T-helper 2 cell treated with Interferon-gamma antibody and Interleukin-4, amounts not matched to agents 5 μg/mL and 100 μg/mL, for 36 hours (primary cell): ENCODE measurements at places on chromosomes 5 and 9.

- H3K4me3 ChIP-seq, result no peak overlapping the region
- H3K27ac ChIP-seq, result no peak overlapping the region
- peaks cover 8% of the 10 kb centered on the region for H3K27me3 ChIP-seq
- H3K4me1 ChIP-seq, result peaks cover 13% of the 10 kb centered on the region
Observed at GRCh38 chr5:143614831-143615230, 197.1 kb upstream of the HMHB1 start.

DNA sequence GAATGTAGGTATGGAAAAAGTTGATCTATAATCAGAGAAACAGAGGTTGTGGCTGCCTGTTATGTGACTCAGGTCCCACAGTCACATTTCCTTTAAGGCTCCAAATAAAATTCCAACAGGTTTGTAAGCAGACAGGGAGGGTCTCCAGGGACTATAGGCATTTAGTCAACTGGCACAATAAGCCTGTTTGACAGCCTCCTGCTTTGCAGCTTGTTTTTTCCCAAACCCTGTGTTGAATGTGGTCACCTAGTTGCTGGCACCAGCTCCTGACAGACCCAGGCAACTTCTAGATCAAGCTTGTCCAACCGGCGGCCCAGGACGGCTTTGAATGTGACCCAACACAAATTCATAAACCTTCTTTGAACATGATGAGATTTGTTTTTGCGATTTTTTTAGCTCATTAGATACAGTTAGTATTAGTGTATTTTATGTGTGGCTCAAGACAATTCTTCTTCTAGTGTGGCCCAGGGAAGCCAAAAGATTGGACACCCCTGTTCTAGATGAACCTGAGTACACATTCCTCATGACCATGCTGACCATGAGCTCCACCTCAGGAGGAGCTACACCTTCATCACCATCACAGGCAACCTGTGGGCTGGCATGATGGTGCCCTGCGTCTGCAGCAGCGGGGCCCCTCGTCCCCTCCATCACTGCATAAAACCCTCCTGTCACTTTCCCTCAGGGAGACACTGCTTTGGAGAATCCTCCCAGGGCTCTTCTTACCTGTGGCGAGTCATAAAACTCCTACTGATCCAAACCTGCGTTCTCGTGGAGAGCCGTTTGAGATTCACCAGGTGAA lies 15.7 kb upstream of the GRHPR start:
- H3K4me3 ChIP-seq, result no peak overlapping the region
- peaks cover 20% of the 10 kb centered on the region for H3K4me1 ChIP-seq
- no peak for DNase-seq
- no peaks in the 10 kb centered on the region for H3K36me3 ChIP-seq
- peaks cover 8% of the 10 kb centered on the region for H3K27me3 ChIP-seq

- H3K36me3 ChIP-seq, result no peaks in the 10 kb centered on the region
- H3K4me1 ChIP-seq, result no peaks in the 10 kb centered on the region
- no peaks in the 10 kb centered on the region for H3K27me3 ChIP-seq
- H3K27ac ChIP-seq, result no peak overlapping the region
- H3K4me3 ChIP-seq, result no peak overlapping the region
Observed at GRCh38 chr5:117434254-117434653, 859.6 kb upstream of the SEMA6A start.

- H3K4me1 ChIP-seq, result no peaks in the 10 kb centered on the region
- no peak for DNase-seq
- H3K4me3 ChIP-seq, result no peak overlapping the region
- H3K27me3 ChIP-seq, result no peaks in the 10 kb centered on the region
- no peaks in the 10 kb centered on the region for H3K36me3 ChIP-seq
Observed at GRCh38 chr5:164051745-164052144, 546.3 kb downstream of the MAT2B start.

DNA sequence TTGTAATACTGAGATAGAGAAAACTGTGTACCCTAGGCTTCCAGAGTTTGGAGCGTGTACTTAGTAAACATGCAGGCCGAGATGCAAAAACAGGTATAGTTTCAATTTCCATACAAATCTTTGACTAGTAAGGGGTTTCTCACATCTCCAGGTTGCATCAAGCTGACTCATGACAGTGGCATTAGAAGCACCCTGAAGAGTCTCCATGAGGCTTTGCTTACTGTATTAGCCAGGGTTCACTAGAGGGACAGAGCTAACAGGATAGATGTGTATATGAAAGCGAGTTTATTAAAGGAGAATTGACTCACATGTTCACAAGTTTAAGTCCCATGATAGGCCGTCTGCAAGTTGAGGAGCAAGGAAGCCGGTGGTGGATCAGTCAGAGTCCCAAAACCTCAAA lies 275.3 kb upstream of the CDH6 start:
- DNase-seq, result no peak
- H3K4me3 ChIP-seq, result no peak overlapping the region
- H3K27ac ChIP-seq, result no peak overlapping the region
- no peaks in the 10 kb centered on the region for H3K36me3 ChIP-seq

DNA sequence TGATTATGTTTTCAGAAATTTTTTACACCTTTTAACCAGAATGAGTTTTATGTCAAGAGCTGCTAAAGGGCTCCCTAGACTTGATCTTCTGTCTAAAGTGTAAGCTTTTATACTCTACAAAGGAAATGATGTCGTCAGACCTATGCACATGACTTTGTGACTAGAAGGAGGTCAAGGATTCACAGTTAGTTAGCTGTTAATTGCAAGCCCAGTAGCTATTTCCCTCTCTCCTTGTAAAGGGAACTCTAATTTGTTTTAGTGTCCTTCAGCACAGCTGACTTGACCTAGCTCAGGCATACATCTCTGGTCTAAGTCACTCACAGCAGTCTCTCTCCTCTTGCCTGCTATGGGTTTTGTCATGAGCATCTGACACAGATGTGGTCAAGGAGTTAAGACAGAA lies 173.5 kb upstream of the NREP start:
- no peak overlapping the region for H3K4me3 ChIP-seq
- H3K27me3 ChIP-seq, result no peaks in the 10 kb centered on the region
- no peaks in the 10 kb centered on the region for H3K36me3 ChIP-seq
- no peak for DNase-seq
- no peaks in the 10 kb centered on the region for H3K4me1 ChIP-seq

DNA sequence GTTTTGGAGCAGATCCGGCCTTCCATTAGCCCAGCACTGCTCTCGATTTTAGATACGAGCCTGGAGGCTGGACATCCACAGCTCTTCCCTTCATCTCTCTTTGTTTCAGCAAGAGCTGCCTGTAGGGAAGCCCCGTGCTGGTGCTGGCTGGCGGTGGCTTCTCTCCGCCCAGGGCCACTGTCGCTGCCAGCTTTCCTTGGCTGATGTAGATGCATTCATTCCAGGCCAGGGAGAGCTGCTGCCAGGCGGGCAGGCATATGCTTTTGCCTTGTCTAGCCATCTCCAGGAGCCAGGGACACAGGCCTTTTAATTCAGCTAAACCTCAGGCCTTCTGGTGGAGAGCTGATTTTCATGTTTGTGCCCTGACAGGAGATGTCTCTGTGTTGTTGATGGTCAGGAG lies 409.3 kb upstream of the CLINT1 start:
- no peaks in the 10 kb centered on the region for H3K36me3 ChIP-seq
- H3K27me3 ChIP-seq, result no peaks in the 10 kb centered on the region
- no peaks in the 10 kb centered on the region for H3K4me1 ChIP-seq
- H3K27ac ChIP-seq, result no peak overlapping the region
- DNase-seq, result no peak
- no peak overlapping the region for H3K4me3 ChIP-seq

DNA sequence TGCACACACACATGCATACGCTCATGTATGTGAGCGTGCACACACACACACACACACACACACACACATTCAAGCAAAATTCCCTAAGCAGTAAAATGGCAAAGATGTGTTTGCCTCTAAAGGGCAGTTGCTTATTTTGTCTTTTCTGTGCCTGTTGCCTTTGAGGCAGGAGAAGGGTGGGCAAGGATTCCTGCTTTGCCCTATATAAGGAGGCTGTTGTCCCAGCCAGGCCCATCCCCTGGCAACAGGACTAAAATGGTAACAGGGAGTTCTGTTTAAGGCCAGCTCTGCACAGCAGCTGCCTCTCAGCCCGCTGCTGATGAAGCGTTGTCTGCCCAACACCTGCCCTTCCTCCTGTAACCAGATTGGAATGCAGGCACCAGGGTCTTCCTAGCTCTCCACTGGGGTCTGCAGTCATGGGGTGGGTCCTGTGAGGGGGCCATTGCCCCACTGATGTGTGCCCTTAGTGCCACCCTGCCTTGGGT lies 64.4 kb downstream of the PPARGC1B start:
- H3K27ac ChIP-seq, result no peak overlapping the region
- H3K4me1 ChIP-seq, result no peaks in the 10 kb centered on the region
- DNase-seq, result no peak
- no peaks in the 10 kb centered on the region for H3K36me3 ChIP-seq
- H3K4me3 ChIP-seq, result no peak overlapping the region
- no peaks in the 10 kb centered on the region for H3K27me3 ChIP-seq

- no peaks in the 10 kb centered on the region for H3K4me1 ChIP-seq
- no peaks in the 10 kb centered on the region for H3K27me3 ChIP-seq
- H3K36me3 ChIP-seq, result peaks cover 54% of the 10 kb centered on the region
- H3K4me3 ChIP-seq, result no peak overlapping the region
- no peak overlapping the region for H3K27ac ChIP-seq
- no peak for DNase-seq
Observed at GRCh38 chr5:6598351-6598900, 34.4 kb downstream of the NSUN2 start.

GRCh38 chr5:159095151-159095721 lies 4.5 kb downstream of the EBF1 start:
- peaks cover 27% of the 10 kb centered on the region for H3K4me1 ChIP-seq
- H3K36me3 ChIP-seq, result no peaks in the 10 kb centered on the region
- H3K4me3 ChIP-seq, result no peak overlapping the region
- H3K27me3 ChIP-seq, result peaks cover 72% of the 10 kb centered on the region
- H3K27ac ChIP-seq, result no peak overlapping the region
- no peak for DNase-seq

DNA sequence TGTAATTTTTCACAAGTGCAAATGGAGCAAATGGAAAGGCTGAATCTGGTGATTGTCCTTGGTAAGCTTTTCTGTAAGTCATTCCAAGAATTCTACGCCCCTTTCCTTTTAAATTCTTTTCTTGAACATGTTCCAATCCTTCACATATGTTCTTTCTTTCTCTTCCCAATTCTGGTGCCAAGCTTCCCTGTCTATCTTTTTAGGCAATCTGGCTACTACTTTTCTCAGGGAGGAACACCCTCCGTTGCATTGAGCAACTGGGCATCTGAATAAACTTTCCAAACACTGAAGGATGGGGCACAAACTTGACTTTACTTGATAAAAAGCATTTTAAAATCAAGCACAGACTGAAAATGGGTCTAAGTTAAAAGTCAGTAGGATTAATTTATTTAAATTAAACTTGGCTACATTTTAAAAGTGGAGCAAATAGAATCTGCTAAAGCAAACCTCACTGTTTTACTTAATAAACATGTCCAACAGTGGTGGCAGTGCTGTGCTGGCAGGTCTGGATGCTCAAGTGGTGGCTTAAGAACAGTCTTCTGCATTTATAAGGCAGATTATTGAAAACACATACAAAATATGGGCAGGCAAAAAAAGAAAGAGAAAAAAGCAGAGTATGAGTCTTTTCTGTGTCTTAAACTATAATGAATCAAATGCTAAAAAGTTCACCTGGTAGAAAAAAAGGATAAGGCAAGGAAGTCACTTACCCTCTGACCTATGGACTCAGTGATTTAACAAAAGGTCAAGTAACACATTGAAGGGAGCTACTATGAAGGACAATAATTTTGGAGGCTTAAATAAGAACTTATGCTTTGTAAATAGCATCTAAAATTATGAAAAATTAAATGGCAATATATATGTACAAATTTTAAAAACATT lies 5.4 kb downstream of the ELL2 start:
- no peak for DNase-seq
- H3K36me3 ChIP-seq, result peaks cover 13% of the 10 kb centered on the region
- H3K4me1 ChIP-seq, result peaks cover 43% of the 10 kb centered on the region
- no peak overlapping the region for H3K4me3 ChIP-seq
- H3K27me3 ChIP-seq, result no peaks in the 10 kb centered on the region

- no peak overlapping the region for H3K4me3 ChIP-seq
- DNase-seq, result no peak
- no peak overlapping the region for H3K27ac ChIP-seq
- no peaks in the 10 kb centered on the region for H3K4me1 ChIP-seq
- no peaks in the 10 kb centered on the region for H3K36me3 ChIP-seq
Observed at GRCh38 chr9:118510711-118511110, 806.5 kb downstream of the TLR4 start.

- H3K27ac ChIP-seq, result no peak overlapping the region
- no peaks in the 10 kb centered on the region for H3K36me3 ChIP-seq
- no peaks in the 10 kb centered on the region for H3K27me3 ChIP-seq
- H3K4me1 ChIP-seq, result no peaks in the 10 kb centered on the region
- no peak for DNase-seq
Observed at GRCh38 chr5:168674893-168675482, 95.8 kb upstream of the PANK3 start.

- no peak for DNase-seq
- no peaks in the 10 kb centered on the region for H3K27me3 ChIP-seq
Observed at GRCh38 chr9:121485623-121486022, 14.0 kb downstream of the GGTA1 start.

DNA sequence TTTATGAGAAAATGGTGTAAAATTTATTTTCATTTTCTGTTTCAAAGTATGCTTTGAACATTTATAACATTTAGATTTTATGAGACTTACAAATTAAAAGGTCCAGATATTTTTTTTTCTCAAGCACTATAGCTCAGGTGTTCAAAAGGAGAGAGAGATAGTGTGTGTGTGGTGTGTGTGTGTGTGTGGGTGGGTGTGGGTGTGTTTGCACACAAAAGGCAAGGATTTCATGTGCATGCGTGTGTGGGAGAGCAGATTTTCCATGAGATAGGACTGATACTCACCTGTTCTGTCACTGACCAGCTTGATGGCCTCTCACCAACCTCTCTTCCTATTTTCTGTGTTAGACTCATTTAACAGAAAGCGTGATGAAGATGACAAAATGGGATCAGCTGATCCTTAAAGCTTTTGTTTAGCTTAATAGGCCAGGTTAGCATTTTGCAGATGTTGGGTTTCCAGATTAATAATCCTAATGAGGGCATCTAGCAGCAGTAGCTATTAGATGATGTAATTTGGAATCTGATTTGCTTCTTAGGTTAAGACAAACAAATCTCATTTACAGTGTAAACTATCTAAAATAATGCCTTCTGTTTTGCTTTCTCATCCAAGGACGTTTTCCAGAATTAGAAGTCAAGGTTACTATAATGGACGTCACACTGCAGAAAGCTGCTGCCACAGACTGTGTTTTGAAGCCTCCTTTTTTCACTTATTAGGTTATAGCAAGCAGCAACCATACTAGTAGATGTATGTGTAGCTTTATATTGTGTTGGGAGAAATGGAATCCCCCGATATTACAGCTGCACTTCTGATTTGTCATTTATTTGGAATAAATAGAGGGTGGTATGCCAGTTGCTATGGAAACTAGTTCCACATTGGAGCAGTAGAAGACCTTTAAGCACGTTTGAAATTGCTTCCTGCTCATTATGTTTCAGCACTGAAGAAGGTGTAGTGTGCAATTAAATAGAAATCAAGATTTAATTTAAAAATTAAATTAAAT lies 355.6 kb downstream of the TAF11L14 start:
- no peaks in the 10 kb centered on the region for H3K27me3 ChIP-seq
- H3K4me1 ChIP-seq, result no peaks in the 10 kb centered on the region
- no peak for DNase-seq
- H3K4me3 ChIP-seq, result no peak overlapping the region
- no peaks in the 10 kb centered on the region for H3K36me3 ChIP-seq
